Cerebellar nuclear complex (tissue), 1 donor: ENCODE measurements at places on chromosomes 6 and 20.

- DNase-seq = no peak
Observed at GRCh38 chr6:118789419-118789818, 104.5 kb upstream of the ASF1A start.

DNA sequence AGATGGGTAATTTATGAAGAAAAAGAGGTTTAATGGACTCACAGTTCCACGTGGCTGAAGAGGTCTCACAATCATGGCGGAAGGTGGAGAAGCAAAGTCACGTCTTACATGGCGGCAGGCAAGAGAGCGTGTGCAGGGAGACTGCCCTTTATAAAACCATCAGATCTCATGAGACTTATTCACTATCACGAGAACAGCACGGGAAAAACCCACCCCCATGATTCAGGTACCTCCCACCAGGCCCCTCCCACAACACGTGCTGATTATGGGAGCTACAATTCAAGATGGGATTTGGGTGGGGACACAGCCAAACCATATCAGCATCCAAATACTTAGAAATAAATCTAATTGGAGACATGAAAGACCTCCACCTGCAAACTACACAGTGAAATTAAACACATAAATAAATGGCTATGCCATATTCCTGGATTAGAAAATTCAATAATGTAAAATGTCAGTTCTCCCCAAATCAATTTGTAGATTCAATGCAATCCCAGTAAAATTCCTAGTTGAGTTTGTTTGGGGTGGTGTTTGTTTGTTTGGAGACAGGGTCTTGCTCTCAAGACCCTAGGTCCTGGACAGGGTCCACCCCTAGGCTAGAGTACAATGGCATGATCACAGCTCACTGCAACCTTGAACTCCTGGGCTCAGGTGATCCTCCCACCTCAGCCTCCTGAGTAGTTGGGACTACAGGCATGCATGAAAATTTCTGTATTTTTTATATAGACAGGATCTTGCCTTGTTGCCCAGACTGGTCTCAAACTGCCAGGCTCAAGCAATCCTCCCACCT, 101.6 kb downstream of the TAF4 start:
- no peak for DNase-seq

DNA sequence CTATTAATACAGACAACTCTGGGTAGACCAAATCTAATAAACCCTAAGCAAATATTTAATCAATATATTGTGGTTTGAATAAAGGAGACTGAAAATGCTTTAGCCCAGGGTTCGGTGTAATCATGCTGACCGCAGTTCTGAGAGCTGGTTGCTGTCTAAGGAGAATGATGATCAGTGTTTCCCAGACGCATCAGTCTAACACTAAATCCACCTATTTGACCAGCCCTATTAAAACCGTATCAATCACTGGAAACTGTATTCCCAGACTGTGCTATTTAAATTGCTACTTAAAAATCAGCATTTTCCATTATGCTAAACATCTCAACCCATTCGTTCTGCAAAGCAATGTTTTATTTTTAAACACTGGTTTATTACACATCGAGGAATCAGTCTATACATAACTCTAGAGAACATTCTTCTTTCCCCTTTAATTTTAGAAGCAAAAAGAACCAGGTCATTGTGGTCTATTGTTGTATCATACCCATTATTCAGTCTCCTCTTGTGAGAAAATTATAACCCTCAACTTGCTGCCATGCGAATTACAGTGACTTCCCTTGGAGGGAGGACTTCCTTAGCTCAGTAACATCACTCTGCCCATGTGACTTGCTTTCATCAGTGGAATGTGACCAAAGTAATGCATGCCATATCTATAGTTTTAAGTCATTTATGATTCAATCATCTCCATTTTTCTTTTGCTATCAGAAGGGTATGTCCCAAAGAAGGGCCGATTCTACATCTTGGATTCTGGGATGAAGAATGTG, 515.2 kb upstream of the JAG1 start:
- DNase-seq = no peak

GRCh38 chr20:19213946-19214490, 1.6 kb downstream of the SLC24A3 start:
- no peak for DNase-seq

DNA sequence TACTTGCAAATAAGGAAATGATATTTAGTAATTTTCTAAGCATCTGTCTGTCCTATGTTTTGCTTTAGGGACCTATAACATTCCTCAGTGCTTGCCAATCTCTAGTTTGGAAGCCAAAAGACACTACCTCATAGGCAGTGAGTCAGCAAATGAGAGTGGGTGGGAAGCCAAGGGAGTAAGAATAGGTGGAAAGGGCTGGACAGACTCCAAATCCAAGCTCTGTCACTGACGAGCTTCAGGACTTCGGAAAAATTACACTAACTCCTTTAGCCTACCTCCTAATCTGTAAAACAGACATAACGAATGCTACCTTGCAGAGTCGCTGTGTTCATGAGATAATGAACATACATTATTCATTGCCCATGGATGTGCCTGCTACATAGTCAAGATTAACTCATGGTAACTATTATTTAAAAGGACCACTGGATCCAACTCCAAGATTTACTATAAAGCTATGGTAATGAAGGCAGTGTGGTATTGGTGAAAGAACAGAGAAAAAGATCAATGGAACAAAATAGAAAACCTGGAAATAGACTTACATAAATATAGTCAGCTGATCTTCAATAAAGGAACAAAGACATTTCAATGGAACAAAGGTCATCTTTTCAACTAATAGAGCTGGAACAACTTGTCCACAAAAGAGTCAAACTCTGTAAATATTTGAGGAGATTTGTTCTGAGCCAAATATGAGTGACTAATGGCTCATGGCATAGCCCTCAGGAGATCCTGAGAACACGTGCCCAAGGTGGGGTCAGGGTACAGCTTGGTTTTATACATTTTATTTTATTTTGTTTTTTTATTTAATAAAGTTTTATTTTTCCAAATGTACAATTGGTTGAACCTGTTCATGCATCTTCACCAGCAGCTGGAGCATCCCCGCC, 64.1 kb downstream of the FAM50B start:
- no peak for DNase-seq

DNA sequence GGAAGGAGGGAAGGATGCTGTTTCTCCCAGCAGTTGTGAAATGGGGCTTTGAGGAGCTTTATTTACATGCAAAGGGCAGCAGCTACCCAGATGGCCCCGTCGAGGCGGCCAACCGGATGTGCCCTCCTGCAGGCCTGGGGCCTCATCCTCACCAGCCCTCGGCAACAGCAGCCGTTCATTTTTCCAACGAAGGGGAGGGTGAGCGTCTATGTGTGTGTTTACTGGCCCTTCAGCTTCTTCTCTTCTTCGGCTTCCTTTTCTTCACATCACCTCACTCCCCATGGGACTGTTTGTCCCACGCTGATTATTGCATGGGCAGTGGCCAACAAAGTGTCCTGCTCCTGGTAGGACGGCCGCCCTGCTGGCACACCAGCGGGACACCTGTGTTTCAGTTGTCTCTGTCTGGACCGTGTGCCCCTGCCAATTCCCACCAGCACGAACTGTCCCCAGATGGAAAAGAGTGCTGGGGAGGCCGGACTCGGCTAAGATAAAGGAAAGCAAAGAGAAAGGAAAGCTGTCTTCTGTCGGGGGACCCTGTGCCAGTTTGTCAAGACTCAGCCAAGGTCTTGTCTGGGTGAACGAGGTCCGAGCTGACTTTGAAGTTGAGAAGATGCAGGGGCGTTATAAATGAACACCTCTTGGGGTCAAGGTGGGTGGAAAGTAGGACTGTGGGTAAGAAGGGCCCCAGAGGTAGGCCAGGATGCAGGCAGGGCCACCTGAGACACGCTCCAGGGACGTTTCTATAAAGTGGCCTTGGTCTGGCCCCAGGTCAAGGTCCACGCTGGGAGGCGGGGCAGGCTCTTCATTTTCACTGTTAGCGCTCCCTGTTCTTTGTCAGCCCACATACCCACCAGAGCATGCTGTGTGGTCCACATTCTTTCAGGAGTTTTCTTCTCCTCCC, 57.0 kb downstream of the FAM50B start:
- no peak for DNase-seq

- no peak for DNase-seq
Observed at GRCh38 chr20:24469116-24469893, at the start of gene SYNDIG1. SYNDIG1 (plus strand) TSS chr20:24469629; CDS start chr20:24543098, 73,469 bp downstream.

GRCh38 chr6:90502866-90503407, 83.9 kb downstream of the MAP3K7 start:
- DNase-seq = no peak

GRCh38 chr6:54391577-54391976, 83.3 kb downstream of the TINAG start:
- no peak for DNase-seq

- DNase-seq = peak; percentile 88
Observed at GRCh38 chr6:135937106-135937505, 85.6 kb downstream of the PDE7B start.
